ENCODE measurements at places on chromosomes 7 and 10.

DNA sequence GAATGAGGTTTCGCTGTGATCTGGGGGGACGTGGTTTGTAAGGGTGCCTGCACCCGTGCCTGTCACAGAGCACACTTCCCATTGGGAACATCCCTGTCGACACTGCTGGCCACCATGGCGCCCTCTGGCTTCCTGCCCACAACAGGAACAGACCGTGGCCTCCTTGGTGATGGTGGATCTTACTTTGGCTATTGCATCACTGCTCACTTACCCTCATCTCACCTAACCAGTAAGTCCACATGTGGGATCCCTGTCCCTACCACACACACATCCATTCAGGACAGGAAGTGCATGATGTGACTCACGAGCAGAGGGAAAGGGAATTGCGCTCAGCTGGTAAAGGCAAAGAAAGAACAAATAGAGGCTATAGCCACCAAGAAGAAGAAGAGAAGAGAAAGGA, 26.2 kb upstream of the SEC61G start:
- no peak for DNase-seq

- DNase-seq: no peak
Measured at GRCh38 chr7:25543798-25544197, 315.5 kb upstream of the NPVF start.

GRCh38 chr7:124429923-124430322, 335.7 kb downstream of the GPR37 start:
- DNase-seq: peak; percentile 43

- DNase-seq: no peak
Measured at GRCh38 chr10:34031400-34031799, 696.9 kb upstream of the NRP1 start.

DNA sequence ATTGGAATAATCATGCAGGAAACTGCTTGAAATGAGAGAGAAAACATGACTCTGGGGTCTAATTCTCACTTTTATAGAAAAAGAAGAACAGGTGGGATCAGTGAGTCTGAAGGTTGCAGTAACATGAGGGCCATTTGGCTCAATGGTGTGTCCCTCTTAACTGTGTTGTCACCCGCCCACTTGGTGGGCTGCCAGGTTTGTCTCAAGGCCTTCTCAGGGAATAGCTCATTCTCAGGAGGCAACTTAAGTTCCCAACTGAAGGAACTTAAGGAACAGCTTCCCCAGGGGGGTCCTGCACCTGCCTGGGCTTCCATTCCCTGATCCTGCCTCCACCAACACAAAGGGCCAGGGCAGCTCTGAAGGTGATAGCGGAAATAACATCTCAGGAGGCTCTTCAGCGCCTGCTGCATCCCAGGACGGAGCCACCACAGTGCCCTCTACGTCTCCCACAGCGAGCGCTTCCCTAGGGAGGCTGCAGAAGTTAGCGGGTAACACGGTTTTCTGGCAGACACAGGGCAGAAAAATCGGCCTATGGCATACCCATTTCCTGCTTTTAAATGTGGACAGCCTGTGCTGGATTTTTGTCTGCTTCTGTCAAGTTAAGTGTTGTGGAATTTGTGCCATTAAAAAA, 88.8 kb downstream of the ZRANB1 start:
- no peak for DNase-seq
